ENCODE measurements at places on chromosomes 7 and 10.

- no peak for DNase-seq
Observed at GRCh38 chr10:93907059-93907458, 13.3 kb downstream of the SLC35G1 start.

GRCh38 chr10:70942125-70942524 is 53.8 kb upstream of the PCBD1 start:
- DNase-seq = no peak

DNA sequence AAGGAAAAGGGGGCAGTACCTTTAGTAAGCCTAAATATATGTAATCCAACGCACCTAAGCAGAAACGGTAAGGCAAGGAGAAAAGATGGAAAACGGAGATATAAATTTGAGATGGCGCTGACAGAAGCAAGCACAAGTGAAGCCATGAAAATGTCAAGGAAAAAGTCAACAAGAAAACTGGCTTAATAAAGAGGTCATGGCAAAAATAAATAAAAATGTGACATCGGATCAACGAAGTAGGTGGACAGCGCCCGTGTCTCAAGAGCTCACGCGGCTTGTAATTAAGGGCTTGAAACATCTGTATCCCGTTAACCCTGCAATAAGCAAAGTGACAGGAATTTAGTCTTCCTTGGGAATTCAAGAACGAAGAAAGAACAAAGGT is 611 bp downstream of the NDUFA5 start:
- DNase-seq = no peak

GRCh38 chr7:55160539-55160938 is 141.7 kb downstream of the EGFR start:
- DNase-seq = no peak

- DNase-seq = no peak
Observed at GRCh38 chr7:121019018-121019417, 30.5 kb downstream of the CPED1 start.

DNA sequence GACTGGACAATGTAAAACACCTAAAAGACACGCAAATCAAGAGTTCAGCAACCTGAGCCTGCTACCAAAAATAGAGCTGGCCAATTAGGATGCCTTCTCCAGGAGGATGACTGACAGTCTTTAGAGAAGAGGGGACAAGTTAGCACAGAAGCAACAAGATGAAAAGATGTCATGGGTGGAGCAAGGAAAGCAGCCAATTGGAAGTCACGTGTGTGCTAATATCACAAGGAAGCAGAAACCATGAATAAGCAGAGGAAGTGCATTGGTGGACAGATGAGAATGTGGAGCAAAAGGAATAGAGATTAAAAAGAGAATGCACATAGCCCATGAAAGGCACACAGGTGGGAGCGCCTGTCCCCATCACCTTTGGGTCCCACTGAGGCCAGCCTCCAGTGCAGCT is 148.1 kb downstream of the SLC25A13 start:
- no peak for DNase-seq

- DNase-seq = no peak
Observed at GRCh38 chr10:126422567-126422966, 34.3 kb upstream of the ADAM12 start.

DNA sequence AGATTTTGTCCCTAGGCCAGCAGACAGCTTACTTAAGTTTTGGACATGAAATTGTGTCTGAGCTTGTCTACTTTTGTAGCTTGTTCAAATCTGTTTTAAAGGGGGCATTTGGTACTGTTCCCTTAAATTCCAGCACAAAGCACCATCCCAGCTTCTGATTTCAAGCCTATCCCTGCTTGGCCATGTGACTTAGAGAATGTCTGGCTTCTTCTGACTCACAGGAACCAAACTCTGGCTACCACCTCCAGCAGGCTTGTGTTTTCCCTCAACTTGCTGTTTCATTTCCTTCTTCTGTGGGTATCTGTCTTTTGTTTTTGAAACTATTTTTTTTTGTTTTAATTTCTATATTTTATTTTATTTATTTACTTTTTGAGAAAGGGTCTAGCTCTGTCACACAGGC is 97.9 kb upstream of the FZD8 start:
- no peak for DNase-seq

DNA sequence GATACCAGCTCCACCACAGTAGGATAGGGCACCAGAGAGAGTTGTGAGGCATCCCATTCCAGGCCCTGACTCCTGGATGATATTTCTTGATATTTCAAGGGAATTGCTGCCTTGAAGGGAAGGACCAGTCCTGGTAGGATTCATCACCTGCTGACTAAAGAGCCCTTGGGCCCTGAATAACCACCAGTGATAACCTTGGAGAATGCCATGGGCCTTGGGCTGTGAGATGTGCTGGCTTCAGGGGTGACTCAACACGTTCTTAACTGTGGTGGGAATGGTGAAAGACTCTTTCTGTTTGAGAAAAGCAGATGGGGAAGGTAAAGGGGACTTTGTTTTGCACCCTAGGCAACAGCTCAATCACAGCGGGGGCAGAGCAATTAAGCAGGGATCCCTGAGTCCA is 21.4 kb upstream of the ASZ1 start:
- DNase-seq = no peak

GRCh38 chr7:107815254-107815882 is 12.3 kb upstream of the SLC26A3 start:
- no peak for DNase-seq

DNA sequence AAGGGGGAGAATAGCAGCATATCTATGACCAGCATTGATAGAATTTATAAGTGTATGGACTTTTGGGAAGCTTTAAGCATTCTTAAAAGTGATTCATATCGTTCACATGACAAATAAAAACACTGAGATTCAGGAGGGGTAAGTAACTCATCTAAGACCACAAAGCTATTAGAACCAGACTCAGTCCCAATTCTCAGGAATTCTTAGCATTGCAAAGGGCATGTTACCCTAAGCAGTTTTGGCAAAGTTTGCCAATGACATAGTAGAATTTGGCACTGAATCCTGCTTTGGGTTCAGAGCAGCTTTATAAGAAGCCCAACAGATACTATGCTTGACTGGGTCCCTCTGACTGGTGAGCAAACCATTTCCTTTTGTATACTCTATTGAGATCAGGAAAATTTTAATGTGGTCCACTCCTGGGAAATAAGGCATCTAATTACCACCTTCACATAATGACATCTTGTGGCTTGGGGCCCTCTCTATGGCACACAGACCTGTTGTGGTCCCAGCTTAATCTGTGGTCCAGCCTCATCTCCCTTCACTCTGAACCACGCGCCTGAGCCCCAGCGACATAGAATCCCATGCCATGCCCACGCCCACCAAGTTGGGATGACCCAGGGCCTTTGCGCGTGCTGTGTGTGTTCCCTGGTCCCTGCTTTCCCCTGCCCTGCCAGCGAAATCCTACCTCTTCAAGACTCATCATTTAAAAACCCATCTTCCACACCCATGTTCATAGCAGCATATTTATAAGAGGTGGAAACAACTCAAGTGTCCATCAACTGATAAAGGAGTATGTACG is 37.5 kb upstream of the DOCK1 start:
- no peak for DNase-seq

GRCh38 chr10:5291501-5292195 is 73.1 kb upstream of the UCN3 start:
- peak; percentile 41 for DNase-seq

- no peak for DNase-seq
Observed at GRCh38 chr10:26566525-26567350, 128.6 kb downstream of the APBB1IP start.
